GM19239 (cell line): ENCODE measurements at places on chromosomes 6 and 20.

GRCh38 chr6:223763-224162 is 68.5 kb upstream of the DUSP22 start:
- no peak for DNase-seq

DNA sequence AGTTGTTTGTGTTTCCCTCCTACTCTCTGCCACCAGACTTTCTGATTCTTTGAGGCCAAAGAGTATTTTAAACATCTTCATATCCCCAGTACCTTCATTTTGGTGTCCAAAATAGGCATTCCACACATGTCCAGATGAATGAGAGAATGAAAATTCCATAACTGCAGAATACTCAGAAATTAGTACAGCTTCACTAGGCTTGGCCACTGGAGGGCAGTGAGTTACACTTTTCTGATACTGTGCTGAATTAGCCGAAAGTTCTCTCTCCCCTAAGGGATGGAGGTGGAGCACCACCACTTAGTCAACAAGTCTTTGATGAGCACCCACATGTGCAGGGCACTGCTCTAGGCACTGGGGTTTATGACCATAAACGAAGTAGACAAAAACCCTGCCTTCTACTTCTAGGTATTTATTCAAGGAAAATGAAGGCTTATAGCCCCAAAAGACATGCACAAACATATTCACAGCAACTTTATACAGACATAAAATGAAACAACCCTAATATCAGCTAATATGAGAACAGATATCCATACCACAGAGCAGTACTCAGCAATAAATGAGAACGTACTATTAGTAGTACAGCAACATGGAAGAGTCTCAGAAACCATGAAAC is 46.1 kb upstream of the TMEM217 start:
- peak; percentile 32 for DNase-seq

GRCh38 chr6:33017018-33017417 is 7.6 kb upstream of the HLA-DOA start:
- no peak for DNase-seq

- DNase-seq: no peak
These were observed 41.4 kb downstream of the PHACTR3 start for GRCh38 chr20:59645761-59646171.

GRCh38 chr20:3380228-3381070 is 27.0 kb downstream of the DNAAF9 start:
- DNase-seq: no peak

DNA sequence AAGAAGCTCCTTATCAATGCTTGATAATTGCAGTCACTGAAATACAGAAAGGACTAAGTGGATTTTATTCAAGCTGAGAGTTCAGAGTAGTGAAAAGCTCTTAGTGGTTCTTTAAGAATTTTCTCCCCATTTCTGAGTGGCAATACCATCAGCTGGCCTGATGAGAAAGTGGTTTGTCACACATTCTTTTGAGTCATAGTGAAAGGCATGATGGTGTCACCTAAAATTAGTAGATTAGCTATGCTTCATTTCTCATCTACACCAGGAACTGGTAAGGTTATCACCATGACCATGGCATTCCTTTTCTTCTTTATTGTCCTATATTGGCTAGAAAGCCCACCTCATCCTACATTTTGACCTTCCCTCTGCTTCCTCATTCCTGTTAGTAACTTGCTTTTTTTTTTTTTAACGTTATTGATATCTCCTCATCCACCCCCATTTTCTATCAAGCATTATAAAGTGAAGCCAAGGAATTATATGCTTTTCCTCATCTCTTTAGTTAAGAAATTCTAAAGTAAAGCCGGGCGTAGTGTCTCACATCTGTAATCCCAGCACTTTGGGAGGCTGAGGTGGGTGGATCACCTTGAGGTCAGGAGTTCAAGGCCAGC is 67.4 kb upstream of the LOC128125822 start:
- DNase-seq: peak; percentile 41

DNA sequence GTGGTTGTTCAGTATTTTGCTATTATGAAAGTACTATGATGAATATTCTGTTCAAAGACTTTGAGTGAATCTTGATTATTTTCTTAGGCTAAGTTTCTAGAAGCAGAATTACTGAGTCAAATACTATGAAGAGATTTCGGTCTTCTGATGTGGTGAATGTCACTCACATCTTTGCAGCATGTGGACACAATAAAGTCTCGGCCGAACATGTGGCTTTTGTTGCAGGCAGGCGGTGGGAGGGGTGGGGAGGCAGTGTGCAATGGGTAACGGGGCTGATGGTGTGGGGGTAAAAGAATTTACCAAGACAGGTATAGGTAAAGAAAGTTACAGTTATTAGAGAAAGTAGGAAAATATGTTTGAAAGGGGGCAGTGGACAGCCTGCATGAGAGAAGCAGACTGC is 156.4 kb upstream of the DTNBP1 start:
- DNase-seq: no peak

GRCh38 chr6:134457941-134458340 is 140.0 kb upstream of the SGK1 start:
- no peak for DNase-seq

DNA sequence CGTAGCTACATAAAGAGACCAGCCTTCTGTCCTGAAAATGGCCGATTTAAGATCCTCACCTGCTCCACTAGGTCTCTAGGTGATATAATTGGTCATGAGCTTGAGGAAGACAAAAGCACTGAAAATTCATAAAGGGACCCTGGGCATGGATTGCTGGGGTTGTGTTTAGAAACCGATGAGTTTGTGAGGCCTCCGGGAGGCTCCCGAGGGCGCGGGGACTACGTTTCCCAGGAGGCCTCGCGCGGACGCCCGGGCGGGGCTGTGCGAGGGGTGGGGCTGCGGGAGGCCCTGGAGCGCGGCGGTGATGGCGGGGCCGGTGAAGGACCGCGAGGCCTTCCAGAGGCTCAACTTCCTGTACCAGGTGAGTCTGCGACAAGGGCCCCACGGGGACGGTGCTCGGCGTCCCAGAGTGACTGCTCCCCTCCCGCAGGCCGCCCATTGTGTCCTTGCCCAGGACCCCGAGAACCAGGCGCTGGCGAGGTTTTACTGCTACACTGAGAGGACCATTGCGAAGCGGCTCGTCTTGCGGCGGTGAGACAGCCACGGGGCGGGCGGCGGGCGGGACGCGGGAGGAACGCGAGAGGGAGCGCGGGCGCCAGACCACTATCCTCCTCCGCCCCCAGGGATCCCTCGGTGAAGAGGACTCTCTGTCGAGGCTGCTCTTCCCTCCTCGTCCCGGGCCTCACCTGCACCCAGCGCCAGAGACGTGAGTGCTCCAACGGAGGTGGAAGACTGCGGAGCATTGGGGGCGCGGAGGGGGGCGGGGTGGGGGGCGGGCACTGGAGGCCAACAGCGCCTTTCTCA is at the start of gene RPP21:
TSS of gene RPP21 (plus strand) at position 289 of the 804 bp plus-strand sequence. CDS start at position 305, 16 bp downstream.
- DNase-seq: peak; percentile 91
